ENCODE measurements at places on chromosomes 11 and 22.
A peak's percentile ranks its signal among the peaks of the same experiment; 100 is the strongest.

DNA sequence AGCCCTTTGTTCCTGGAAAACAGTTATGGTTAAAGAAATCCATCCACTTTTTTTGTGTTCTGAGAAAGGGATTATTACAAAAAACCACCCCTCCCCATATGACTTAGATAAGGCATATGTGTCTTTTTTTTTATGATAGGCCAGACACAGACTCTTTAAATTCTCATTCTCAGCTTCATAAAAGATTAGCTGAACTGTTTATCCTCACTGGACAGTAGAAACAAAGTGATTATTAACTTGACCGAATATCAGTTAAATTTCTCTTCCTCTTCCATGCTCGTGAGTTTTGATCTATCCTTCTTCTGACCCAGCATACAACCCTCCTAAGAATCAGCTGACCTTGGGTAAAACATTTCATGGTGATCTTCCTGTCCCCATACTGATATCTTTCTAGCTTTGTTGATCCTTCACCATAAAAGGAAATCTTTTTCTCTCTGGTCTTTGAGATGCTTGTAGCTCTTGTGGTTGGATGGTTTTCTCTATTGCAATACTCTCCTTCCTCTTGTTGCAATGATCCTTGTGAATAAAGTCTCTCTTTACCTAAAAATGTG, 26.2 kb downstream of the OR2AG2 start:
- DNase-seq: no peak

DNA sequence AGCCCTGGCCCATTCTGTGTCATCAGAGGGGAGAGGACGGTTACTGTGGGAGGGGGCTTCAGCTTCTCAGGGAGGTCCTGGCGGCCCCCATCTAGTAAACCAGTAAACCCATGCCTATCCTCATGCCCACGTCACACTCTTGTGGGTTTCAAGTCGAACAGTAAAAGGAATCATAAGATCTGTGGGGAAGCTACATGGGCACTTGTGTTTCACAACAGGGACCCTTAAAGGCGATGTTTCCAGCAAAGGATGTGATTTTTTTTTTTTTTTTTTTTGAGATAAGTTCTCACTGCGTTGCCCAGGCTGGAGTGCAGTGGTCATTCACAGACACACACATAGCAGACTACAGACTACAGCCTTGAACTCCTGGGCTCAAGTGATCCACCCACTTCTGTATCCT, 9.2 kb upstream of the PARVG start:
- no peak for DNase-seq

GRCh38 chr11:62430425-62430824, 11.6 kb downstream of the SCGB1A1 start:
- DNase-seq: no peak

DNA sequence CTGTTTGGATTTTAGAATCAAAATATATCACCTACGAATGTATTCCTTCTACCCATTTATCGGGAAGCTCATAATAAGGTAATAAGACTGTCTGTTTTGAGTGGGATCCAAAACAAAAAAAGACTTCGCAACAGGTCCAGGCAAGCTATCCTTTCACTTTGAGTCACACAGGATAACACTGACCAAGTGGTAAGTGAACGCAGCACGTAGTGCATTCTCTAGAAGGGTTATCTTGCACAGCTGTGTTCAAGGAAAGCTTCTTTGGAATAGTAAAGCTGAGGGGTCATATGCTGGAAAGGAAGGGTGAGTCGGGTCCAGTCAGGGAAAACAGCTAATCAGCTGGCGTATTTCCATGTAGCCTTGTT, 22.3 kb upstream of the NRGN start:
- DNase-seq: no peak

GRCh38 chr22:43152357-43153071, 1.2 kb downstream of the TSPO start:
- peak; percentile 54 for DNase-seq

- peak; percentile 17 for DNase-seq
These were observed 10.2 kb upstream of the LDHA start for GRCh38 chr11:18384157-18384641.

- no peak for DNase-seq
These were observed 36.1 kb upstream of the SYT13 start for GRCh38 chr11:45322111-45322705.

- no peak for DNase-seq
These were observed 92.4 kb upstream of the BID start for GRCh38 chr22:17866621-17867020.

DNA sequence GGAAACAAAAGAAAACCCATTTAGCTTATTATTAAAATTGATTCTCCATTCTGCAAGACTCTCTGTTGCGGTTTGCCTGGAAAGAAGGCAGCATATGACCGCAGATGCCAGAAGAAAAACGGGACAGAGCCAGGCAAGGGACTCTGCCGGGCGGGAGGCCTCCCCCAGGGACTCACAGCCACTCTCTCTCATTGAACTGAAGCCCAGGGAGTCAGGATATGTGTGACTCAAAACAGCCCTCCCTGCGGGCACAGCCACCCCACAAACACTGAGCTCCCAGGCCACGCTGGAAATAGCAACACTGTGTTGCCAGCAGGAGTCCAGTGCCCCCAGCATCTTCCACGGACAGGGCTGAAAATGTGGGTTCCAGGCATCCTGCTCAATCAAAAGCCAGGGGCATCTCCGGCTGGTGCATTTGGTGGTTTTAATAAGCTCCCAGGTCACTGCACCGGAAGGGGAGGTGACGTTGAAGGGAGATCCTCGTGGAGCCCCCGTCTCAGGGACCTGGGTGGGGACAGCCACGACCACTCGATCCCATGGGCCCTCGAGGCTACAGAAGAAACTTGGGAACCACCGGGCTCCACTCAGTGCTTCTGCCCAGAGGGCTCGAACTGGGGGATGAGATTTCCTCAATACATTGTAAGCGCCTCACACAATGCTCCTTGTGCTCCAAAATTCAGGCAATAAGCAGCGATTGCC, 624.5 kb downstream of the TBC1D22A start:
- DNase-seq: no peak

GRCh38 chr11:21897752-21898151, 295.1 kb upstream of the ANO5 start:
- DNase-seq: no peak

All from anterior cingulate cortex (tissue), 58 donors.